Activated CD4-positive, alpha-beta T cell treated with anti-CD3 and anti-CD28 coated beads, Interleukin-2, Interleukin-4, amounts not matched to agents 100 ng/mL and 50 ng/mL, durations not matched to agents 16 hours and 8 hours (primary cell): ENCODE measurements at places on chromosomes 4 and X.
A peak's percentile ranks its signal among the peaks of the same experiment; 100 is the strongest.

DNA sequence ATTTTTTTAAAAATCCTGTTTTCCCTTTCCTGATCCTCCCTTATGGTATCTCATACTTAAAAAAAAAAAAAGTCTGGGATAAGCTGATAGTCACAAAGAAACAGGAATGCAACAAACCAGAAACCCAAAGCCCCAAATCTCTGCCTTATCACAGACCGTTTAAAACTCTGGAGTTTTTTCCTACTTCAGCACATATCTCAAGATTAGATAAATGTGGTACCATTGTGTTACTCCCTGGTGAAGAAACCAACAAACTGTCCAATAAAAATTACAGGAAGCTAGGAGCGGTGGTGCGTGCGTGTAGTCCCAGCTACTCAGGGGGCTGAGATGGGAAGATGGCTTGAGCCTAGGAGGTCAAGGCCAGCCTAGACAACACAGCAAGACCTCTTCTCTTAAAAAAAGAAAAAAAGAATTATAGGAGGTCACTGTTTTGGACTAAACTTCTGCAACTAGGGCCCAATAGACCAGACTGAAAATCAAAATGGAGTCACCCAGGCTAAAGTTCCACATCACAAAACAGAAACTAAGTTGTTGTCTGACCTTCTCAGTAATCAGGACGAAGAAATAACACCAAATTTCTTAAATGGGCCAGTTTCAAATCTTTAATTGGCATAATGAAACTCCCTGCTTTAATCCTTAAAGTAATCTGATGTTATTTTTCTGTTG is 51.9 kb downstream of the RBM47 start:
- DNase-seq, result no peak

DNA sequence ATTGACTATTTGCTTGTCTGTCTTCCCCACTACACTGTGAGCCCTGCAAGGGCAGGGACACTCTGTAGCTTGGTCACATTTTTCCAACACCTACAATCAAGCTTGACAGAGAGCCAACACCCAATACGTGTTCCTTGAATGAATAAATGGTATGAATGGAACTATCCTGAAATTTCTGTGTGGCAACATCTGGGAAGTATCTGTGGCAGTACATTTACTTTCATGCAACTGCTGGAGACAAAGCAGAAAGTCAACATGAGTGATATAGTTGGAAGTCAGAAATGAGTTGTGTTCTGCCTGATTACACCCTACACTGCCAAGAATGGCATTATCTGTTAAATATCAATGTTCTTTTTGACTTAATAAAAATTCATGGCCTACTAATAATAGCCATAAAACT is 343.5 kb upstream of the F9 start:
- no peak for DNase-seq

- peak; percentile 28 for DNase-seq
Measured at GRCh38 chr4:68271851-68272357, 26.4 kb upstream of the TMPRSS11B start.

DNA sequence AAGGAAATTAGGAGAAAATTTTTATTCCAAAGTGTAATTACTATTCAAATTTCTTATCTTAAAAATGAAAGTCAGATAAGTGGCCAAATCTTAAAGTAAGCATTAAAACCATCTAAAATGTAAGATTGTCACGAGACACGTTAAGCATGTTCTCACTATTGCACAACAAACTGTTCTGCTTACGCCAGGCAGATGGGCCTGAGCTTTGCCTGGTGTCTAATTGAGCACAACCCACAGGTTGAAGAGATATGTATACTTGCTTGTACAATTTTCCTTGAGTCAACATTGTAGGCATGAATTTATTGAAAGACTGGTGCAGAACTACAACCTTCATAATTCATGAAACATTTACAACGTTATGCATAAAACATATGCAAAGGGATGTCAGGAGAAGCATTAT is 3.9 kb downstream of the RNF128 start:
- no peak for DNase-seq

DNA sequence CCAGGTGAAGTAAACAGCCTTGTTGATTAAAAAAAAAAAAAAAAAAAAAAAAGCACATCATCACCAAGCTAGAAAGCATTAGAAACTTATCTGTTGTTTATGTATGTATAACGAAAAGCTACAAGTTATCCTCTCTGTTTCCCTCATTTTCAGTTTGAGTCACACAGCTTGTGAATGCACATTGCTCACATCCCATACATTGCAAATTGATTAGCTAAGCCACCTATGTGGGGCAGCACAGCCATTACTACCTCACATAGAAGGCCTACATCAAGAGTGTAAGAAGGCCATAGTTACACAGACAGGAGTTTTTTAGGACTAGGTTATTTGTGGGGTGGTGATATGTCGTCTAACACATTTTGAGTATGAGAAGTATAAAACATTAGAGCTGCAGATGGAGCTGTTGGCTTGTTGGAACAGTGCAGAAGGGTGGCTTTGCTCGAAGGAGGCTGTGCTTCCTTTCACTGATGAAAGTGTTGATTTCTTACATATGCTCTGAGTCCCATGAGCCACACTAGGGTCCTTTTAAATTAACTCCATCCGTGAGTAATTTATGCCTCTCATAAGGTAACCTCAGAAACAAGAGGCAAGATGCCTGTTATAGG is 431.6 kb downstream of the GABRG1 start:
- no peak for DNase-seq
